Neural crest cell (in vitro differentiated cells): ENCODE measurements at places on chromosomes 6 and 20. TPM values are rescaled to one million over a fixed set of nuclear protein-coding genes. Genes with fewer than 3 reads are reported as not detected.

- H3K27me3 ChIP-seq, result no peaks in the 10 kb centered on the region
- H3K4me1 ChIP-seq, result peaks cover 31% of the 10 kb centered on the region
- no peaks in the 10 kb centered on the region for H3K36me3 ChIP-seq
- no peak overlapping the region for H3K27ac ChIP-seq
- no peak for DNase-seq
These were observed 16.8 kb upstream of the KCNK16 start for GRCh38 chr6:39339096-39339867.

DNA sequence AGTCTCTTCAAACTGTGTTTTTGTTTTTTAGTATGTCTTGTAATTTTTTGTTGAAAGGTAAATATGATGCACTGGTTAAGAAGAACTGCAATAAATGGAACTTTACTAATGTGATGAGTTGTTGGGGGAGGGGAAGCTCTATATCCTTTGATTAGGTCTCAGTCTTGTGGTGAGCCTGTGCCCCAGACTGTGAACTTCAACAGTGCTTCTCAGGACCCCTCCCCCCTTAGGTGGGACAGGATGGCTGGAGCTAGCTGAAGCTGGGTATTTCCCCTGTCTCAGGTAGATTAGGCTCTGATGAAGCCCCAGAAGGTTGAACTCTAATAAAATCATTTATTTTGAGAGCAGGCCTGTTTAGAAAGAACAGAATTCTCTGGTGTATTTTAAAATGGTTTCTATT lies 31.4 kb upstream of the TASP1 start:
- H3K27ac ChIP-seq, result no peak overlapping the region
- DNase-seq, result no peak
- peaks cover 14% of the 10 kb centered on the region for H3K27me3 ChIP-seq
- H3K4me3 ChIP-seq, result no peak overlapping the region

GRCh38 chr6:155417454-155417853 lies 38.2 kb downstream of the NOX3 start:
- H3K27ac ChIP-seq, result no peak overlapping the region
- H3K4me3 ChIP-seq, result no peak overlapping the region
- peaks cover 23% of the 10 kb centered on the region for H3K4me1 ChIP-seq
- H3K36me3 ChIP-seq, result no peaks in the 10 kb centered on the region

TMEM151B gene
- total RNA-seq, result 19.0 and 21.2 TPM in 2 replicates

ACSS1 gene
- total RNA-seq, result 13.1 and 14.0 TPM in 2 replicates
